ENCODE measurements at places on chromosomes 3 and 15.

GRCh38 chr15:93719921-93720351, 511.4 kb upstream of the MCTP2 start:
- DNase-seq = peak; percentile 26

DNA sequence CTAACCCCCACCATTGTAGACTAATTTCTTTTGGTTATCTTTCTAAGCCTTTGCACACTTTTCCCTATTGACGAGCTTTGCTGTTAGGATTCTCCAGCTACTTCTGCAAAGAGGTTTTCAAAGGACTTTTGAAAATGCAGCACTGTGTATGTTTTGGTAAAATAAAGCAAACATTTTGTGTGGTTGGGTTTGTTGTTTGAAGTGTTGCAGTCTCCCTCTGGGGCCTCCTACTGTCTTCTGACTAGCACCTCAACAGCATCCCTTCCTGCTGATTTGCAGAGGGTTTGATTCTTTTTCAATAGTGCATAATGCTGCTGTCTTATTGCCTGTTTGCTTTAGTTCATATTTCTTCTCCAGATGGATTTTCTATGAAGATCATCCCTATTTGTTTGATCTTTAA, 775.1 kb upstream of the CFAP20DC start:
- no peak for DNase-seq

DNA sequence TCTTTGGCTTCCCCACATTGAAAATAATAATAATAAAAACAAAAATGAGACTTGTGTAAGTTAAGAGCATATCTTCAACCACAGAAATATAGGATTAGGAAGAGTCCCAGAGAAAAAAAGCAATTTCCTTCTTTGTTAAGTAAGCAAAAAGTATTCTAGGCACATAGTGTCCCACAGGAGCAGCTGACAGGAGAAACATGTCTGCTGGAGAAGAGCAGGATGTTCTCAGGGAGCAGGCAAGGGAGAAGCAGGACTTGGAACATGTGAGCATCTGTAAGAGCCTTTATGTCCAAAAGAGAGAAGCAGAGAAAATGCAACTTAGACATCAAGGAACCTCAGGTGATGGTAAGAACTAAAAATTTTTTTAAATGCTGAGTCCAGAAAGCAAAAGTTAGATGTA, 39.0 kb downstream of the TTC23 start:
- no peak for DNase-seq

DNA sequence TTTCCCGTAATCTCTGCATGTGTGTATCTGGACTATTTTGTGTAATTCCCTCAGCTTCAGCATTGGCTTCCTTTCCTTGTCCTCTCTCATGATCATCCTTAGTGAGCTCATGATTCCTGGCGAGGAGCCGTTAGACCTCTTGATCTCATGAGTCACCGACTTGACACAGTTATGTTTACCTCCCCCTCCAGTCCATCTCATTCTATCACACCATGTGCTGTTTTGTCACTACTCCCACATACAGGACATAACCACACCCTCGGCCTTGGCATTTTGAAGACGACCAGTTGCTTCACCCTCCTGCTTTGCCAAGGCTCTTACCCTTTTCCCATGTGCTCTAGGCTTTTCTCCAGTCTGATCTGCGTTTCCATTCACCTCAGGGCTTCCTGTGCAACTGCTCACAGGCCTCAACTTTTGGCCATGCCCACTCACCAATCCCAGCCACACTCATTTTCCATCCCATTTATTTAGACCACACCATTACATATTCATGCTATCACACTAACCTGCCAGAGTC, 41.5 kb downstream of the CP start:
- DNase-seq = peak; percentile 96

DNA sequence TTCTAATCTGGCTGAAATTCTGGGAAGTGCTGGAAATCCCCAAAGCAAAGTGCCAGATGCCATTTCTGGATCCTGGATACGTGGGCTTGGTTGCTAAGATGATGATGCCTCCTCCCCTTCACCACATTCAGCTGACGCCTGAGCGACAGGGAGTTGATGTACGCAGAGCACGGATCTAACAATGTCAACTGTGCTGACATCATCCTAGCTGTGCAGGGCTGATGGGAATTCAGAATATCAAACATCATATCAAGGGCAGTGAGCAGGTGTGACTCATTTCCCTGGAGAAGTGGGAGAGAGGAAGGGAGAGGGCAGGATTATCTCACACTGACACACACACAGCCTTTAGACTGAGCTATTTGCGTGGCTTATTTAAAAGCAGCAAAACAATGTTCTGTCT, 92.6 kb upstream of the ZBTB20 start:
- peak; percentile 86 for DNase-seq

- DNase-seq = no peak
These were observed 17.9 kb upstream of the TM4SF1 start for GRCh38 chr3:149395107-149396089.

- no peak for DNase-seq
These were observed 4.2 kb upstream of the TATDN2 start for GRCh38 chr3:10244009-10244408.

DNA sequence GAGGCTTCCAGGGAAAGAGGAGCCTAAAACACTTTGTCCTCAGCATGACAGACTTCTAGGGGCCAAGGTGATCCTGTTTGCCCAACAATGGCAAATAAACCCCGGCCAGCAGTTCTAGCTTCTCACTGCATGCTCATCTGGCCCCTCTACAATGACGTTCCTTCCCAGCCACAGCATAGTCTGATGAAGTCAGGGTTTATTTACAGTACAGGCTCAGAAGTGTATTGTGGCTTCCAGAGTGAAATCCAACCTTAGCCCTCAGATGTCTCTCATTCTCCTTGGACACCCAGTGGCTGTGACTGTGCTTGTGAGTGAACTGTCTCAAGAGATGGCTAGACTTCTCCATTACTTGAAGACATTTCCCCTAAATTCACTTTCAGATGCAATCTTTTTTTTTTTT, 40.8 kb downstream of the BFSP2 start:
- DNase-seq = peak; percentile 27

DNA sequence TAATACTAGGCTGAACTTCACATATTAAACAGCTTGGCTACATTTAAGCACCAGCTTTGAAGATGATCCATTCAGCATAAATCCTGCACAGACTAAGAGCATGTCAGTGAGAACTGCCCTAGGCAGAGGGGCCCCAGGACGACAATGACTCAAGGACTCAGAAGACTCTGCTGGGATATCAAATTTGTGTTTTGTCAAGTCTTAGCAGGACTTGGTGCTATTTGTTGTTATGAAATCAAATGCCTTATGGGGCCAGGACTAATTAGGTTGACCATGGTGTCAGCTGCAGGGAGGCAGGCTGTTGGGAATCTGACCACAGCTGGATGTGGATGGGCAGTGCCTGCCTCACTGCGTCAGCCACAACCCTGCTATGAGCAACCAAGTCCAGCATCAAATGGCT, 91.8 kb downstream of the RYR3 start:
- DNase-seq = no peak

DNA sequence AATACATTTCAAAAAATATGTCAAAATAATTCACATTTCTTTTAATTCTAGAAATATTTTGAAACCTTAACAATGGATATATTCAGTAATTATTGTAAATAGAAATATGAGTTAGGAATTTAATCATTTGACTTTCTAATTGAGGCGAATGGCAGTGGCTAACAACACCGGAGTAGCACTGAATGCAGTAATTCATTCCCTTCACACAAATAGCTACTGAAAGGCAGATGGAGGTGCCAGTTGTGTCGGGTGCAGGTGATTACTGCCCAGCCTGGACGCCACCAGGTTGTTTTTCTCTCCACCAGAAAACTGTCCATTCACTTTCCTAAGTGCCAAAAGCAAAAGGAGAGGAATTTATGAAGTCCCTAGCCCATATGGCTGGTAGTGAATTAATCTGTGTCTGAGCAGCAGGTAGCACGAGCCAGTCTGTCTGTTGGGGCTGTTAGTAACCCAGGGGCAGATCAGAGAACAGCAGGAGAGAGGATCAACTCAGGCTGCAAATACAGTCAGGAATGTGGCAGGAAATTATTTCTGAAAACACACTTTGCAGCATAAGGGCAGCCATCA, 79.3 kb upstream of the GMNC start:
- no peak for DNase-seq

GRCh38 chr3:50167069-50167840, 12.1 kb downstream of the SEMA3F start:
- DNase-seq = no peak

GRCh38 chr15:40095371-40096093, 13.1 kb downstream of the BMF start:
- DNase-seq = no peak
